ENCODE measurements at places on chromosomes 12 and 14.

- DNase-seq = peak; percentile 67
Observed at GRCh38 chr12:48996794-48997718, 2.1 kb downstream of the DDN start.

- no peak for DNase-seq
Observed at GRCh38 chr12:104249017-104249416, 33.4 kb downstream of the TXNRD1 start.

GRCh38 chr14:82694820-82695219 lies 1161.2 kb upstream of the SEL1L start:
- no peak for DNase-seq

- DNase-seq = peak; percentile 10
Observed at GRCh38 chr14:101535232-101535631, 26.1 kb upstream of the DIO3 start.

- no peak for DNase-seq
Observed at GRCh38 chr14:56709201-56709600, 101.1 kb downstream of the OTX2 start.

DNA sequence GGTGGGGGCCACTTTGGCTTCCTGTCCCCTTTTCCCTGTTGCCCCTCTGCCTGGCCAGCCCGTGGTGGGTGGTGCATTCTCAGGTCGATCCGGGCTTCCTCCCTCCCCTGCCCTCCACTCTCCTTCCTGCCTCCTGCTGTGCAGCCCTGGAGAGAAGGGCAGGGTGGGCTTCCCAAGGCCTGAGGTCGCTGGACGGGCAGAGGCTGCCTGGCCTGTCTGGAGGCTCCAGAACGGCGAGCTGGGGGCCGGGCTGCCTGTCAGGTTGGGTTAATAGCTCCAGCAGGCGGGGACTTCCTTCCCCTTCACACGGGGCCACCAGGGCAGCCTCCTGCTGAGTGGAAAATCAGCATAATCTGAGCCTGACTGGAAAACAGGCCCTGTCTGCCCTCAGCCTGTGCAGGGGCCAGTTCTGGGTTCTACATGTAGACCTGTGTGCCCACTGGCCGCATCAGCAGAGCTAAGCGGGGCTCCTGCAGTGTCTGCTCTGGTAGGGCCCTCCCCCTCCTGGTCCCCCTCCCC lies 11.3 kb downstream of the KIF26A start:
- no peak for DNase-seq

DNA sequence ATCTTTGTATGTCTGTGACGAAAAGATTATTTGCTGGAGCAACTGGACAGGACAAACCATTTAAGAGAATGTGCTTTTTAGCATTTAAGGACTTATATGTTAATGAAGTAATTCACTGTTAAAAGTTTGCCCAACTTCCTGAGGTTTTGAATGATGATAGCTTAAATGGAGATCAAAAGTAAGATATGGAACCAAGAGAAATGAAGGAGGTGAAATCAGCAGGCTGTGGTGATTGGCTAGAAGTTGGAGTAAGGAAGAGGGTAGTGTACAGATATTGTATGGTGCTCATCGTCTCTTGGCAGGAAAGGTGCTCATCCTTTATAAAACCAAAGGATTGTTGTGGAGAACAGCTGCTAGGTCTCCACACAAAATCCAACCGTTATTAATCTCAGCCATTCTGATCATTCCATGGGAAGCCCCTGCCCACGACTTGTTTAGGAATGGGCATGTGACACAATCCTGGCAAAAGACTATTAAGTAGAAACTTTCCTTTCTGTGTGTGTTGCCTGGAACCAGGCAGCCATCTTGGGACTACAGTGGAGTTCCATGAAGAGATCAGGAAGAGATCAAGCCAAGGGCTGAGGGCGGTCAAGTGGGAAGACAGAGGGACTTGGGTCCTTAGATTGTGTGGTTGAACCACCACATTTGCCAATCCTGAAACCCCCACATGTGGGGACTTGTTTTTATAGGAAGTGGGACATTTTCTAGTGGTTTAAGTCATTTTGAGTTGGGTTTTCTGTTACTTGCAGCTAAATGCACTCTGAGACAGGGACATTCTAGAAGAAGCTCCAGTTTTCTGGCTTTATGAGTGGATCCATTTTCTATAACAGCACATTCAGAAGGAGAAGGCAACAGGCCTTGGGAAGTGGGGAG lies 56.8 kb upstream of the CHST11 start:
- DNase-seq = no peak

DNA sequence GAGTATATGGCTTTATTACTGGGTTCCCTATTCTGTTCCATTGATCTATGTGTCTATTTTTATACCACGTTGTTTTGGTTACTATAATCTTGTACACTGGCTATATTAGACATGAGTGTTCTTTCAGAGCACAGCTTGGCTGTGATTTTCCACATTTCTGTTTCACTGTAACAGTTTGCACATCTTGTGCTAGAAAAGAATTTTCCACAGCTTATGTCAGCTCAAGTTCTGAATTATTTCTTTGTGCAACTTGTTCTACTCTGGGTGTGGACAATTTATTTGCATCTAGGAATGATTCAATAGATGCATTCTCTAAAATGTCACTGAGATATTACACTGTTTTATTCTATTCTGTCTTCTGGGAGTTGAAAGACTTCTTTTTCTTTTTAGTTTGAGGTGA lies 28.4 kb upstream of the OR5AU1 start:
- no peak for DNase-seq

DNA sequence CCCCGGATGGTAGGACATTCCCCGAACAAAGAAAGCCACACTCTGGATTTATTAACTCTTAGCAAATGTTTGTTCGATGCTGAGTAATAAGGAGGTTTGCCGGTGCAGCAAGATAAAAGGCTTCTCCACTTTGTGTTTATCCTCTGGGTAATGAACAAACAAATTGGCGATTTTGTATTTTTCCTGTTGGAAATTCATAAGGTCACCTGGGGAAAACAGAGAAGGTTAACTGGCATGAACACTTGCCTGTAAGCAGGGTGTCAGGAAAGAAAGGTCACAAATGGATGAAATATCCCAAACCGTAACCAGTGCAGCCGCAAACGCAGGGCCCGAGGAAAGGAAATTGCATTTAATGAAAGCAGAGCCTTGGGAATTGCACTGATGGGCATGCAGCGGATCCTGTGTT lies 132.8 kb downstream of the RMST start:
- DNase-seq = no peak

GRCh38 chr12:130540376-130540775 lies 175.7 kb downstream of the RIMBP2 start:
- DNase-seq = no peak

DNA sequence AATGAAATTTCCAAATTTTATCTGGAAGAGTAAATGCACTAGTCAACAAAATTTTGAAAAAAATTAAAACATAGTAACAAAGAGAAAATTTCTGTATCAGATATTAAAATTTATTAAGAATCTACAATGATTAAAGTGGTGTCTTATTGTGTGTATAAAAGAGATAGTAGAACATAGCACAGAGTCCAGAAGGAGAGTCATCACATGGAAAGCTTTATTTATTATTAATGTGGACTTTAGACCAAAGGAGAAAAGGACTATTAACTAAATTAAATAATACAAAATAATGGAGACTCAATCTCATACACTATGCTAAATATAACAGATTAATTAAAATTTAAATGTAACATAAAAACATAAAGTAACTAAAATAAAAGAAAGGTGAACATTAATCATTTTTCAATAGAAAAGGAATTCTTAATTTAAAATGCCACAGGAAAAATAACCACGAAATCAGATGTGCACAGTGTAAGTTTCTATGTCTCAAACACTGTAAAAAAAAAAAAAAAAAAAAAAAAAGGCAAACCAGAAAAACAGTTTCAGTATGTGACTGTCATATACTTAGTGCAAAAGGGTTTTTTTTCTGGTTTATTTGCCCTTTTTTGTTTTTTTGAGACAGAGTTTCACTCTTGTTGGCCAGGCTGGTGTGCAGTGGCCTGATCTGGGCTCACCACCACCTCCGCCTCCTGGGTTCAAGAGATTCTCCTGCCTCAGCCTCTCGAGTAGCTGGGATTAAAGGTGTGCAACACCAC lies 95.4 kb downstream of the MYF5 start:
- no peak for DNase-seq

- DNase-seq = no peak
Observed at GRCh38 chr12:23600919-23601318, 348.6 kb downstream of the SOX5 start.

- no peak for DNase-seq
Observed at GRCh38 chr14:93716002-93716745, 72.1 kb downstream of the PRIMA1 start.

GRCh38 chr14:32940066-32940651 lies 1.5 kb downstream of the NPAS3 start:
- no peak for DNase-seq

DNA sequence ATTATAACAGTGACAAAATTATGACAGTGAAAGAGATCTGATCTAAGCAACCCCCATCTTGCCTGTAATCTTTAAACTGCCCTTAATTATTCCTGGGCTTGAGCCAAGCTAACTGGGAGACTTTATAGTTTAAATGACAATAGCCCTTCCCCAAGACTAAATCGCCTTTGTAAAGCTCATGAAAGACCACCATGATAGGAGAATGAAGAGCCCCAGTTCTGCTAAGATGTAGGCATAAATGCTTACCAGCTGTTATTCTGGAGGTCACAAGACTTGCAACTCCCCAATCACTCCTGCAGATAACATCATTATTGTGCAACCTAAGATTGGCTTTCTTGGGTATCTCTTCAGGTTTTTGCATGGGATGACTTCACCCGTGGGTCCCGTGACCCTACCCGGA lies 599.7 kb downstream of the KCNH5 start:
- no peak for DNase-seq

DNA sequence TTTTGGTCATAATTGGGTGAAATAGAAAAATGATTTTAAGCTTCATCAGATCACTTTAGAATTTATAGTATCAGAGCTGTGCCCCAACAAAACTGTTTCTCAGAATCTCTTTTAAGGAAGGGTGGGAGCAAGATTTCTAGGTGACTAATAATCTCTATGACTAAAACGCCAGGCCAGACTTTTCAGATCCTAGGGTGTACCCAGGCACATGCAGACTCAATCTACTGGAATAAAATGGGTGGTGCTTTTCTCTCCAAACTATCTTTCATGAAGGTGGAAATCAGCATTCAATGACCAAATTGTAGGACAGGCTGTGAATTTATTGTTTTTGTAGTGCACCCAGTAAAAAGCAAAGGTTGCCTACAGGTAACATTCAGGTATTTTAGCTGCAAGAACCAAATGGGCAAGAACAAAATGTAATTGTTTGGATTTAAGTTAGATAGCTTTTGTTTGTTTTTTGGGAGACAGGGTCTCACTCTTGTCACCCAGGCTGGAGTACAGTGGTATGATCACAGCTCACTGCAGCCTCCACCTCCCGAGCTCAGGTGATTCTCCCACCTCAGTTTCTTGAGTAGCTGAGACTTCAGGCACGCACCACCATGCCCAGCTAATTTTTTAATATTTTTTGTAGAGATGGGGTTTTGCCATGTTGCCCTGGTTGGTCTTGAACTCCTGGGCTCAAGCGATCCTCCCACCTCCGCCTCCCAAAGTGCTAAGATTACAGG lies 49.5 kb downstream of the PPP2R5C start:
- peak; percentile 59 for DNase-seq

DNA sequence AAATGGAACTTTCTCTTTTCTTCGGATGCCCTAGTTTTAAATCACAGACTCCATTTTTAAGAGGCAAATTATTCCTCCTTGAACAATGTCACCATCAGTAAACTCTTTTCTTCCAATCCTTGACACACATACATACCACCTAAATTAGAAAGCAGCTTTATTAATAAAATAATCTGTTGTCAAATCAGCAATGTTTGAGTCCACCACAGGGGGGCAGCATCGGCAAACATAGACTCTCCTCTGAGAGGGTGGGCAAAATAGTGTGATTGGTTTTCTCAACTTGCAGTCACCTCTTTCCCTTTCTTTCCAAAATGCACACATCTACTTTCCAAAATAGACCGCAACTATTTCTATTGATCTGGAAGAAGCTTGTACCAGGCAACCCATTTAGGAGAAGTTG lies 438.4 kb upstream of the OR4E1 start:
- DNase-seq = peak; percentile 50

DNA sequence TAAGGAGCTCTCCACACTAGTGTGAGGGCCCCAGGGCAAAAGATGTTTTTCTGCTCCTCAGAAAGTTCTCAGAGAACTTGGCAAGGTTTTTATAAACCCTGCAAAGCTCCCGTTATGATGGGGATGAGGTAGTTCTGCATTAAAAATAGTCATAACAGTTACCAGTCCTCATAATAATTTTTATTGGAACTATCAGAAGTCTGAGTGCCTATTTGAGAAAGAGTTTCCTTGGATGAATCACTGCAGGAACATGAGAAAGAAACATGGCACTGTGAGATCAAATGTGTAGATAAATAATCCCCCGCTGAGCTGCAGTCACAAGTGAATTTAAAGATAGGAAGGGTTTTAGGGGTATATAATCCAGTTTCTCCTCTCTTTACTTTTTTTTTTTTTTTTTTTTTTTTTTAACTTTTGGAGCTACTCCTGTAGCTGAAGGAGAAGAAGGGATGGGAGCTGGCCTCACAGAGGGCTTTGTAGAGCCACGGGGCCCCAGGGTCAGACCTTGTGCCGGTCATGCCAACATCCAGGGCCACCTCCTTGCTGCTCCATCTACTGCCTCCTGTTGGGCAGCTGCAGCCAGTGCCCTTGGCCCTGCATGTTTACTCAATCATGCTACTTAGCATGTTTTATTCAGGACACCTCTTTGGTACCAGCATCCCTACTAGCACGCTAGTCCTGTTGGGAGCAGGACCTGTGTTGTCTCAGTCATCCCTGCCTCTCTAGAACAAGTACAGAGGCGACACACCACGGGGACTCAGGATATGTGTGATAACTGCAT lies 39.5 kb downstream of the EVL start:
- no peak for DNase-seq

All from CD4-positive, alpha-beta T cell treated with Interleukin-12 subunit alpha and Interleukin-12 subunit beta, for 1 hour (primary cell).